Chondrocyte (in vitro differentiated cells): ENCODE measurements at places on chromosomes 3 and 15.

DNA sequence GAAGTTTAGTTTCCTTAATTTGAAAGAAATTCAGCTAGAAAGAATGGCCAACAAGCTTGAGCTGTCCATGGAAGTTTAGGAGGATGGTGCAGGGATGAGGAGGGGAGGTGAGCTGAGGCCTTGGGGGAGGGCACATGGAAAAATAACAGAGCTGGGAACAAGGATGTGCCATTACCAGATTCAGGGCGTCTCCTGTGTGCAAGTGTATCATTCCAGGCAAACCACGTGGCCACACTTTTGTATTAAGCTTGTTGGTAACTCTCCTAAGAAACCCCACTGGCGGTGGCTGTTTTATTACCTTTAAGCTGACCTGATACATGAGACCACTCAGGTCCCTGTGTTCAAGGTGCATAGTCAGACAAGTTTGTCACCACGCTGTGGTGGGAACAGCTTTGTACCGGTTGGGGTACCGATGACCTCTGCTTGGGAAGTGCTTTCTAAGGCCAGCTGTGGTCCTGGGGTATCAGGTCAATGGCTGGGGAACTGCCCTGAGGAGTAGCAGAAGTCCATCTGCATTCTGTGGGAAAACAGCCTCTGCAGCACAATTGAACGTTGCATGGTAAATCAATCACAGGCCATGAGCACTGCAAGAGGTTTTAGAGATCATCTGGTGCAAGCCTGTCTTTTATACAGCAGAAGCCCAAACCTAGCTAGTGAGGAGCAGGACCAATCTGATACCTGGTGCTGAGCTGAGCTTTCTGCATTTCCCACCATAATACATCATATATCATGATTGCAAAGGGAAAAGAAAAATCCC lies 235.5 kb downstream of the THSD4 start:
- DNase-seq: no peak

GRCh38 chr3:161549261-161549660 lies 52.7 kb downstream of the OTOL1 start:
- no peak for DNase-seq

- no peak for DNase-seq
Measured at GRCh38 chr3:11612515-11613188, 31.1 kb downstream of the VGLL4 start.

DNA sequence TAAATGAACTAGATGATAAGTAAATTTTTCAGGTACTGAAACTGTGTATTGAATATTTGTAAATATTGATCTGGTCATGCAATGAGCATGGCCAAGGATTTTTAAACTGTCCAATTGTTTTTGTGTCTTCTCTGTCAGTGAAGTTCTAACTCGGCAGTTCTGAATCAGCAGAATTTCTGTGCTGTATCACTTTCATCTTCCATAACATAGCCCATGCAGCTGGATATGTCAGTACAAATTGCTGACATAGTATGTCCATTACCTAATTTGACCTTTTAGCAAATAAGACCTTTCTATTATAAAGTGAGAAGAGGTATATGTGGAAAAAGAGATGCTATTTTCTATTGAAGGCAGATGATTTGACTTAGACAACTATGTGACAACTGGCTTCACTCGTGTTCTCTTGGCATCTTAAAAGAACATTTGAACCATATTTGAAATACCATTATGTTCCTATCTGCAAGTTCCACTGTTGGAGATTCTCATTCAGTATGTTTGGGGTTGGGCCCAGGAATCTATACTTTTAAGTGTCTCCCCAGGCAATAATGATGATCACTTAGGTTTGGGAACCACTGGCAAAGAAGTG lies 90.4 kb downstream of the CMSS1 start:
- DNase-seq: no peak

- DNase-seq: no peak
Measured at GRCh38 chr15:33960549-33960935, 7.8 kb upstream of the CHRM5 start.

- no peak for DNase-seq
Measured at GRCh38 chr3:46719044-46719565, 1.4 kb upstream of the PRSS50 start.

DNA sequence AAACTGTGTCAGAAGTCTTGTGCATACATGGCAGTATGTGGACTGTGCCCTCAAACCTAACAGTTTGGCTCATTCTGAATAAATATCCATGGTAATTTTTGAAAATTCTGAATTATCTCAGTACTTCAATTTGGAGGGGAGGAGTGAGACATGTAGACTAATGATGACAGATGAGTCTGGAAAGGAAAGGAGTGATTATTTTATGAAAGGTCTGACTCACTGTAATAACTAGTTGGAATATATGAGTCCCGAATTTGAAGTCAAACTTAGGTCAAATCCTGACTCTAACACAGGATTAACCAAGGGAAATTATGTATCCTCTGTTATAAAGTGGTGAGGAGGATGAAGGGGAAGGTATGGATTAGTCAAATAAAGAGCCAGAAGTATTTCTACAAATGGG lies 38.6 kb downstream of the SUCNR1 start:
- no peak for DNase-seq

- DNase-seq: no peak
Measured at GRCh38 chr15:75584121-75584520, 5.0 kb upstream of the PTPN9 start.

DNA sequence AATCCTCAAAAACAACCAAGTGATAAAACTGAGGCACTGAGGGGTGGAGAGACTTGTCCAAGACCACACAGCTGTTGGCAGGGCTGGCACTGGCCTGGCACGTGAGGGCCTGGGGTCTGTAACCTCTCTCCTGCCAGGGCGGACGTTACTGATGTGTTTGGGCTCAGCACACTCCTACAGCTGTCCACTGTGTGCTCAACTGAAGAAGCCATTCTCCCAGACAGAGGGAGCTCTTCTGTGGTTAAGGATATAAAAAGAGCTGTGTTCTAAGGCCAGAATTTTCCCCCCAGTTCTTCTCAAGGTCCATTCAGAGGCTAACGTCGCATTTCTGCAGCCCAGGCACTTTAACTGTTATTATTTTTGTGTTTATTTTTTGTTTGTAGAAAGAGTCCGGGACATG lies 429.0 kb upstream of the ATP11B start:
- DNase-seq: peak; percentile 36
